Osteocyte (in vitro differentiated cells): ENCODE measurements at places on chromosomes 16 and 17.

GRCh38 chr17:29723278-29724047 is 100.8 kb upstream of the CORO6 start:
- H3K4me3 ChIP-seq: no peak overlapping the region
- peaks cover 9% of the 10 kb centered on the region for H3K36me3 ChIP-seq
- peaks cover 41% of the 10 kb centered on the region for H3K4me1 ChIP-seq
- no peaks in the 10 kb centered on the region for H3K27me3 ChIP-seq
- DNase-seq: no peak
- H3K27ac ChIP-seq: no peak overlapping the region

- H3K36me3 ChIP-seq: peaks cover 17% of the 10 kb centered on the region
- no peak overlapping the region for H3K4me3 ChIP-seq
- peaks cover 2% of the 10 kb centered on the region for H3K4me1 ChIP-seq
- no peak for DNase-seq
Observed at GRCh38 chr17:63268827-63269226, 177.3 kb downstream of the CYB561 start.

DNA sequence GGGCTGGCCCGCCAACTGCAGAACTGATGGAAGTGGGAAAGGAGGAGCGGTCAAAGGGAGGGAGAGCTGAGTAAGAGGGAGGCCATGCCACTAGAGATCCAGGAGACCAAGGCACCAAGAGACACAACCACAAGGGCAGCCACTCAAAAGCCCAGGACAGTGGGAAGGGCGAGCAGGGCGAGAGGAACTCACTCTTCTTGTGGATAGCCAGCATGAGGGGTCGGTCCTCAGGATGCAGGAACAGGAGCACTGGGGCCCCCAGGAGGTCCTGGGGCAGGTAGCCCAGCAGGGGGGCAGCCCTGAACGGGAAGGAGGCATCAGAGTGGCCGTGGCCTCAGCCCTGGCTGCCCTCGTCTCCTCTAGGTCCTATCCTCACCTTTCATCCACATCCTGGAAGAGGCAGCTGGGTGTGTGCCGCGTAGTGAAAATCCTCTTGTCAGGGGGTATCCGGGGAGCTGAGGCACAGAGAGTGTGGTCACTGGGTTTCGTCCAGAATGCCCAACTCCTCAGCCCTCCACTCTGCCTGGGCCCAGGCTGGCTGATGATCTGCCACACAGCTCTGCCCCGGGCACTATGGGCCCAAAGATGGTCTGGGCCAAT is 4.3 kb downstream of the PER1 start:
- peaks cover 21% of the 10 kb centered on the region for H3K4me1 ChIP-seq
- H3K36me3 ChIP-seq: peaks cover 43% of the 10 kb centered on the region
- H3K4me3 ChIP-seq: no peak overlapping the region
- no peaks in the 10 kb centered on the region for H3K27me3 ChIP-seq

DNA sequence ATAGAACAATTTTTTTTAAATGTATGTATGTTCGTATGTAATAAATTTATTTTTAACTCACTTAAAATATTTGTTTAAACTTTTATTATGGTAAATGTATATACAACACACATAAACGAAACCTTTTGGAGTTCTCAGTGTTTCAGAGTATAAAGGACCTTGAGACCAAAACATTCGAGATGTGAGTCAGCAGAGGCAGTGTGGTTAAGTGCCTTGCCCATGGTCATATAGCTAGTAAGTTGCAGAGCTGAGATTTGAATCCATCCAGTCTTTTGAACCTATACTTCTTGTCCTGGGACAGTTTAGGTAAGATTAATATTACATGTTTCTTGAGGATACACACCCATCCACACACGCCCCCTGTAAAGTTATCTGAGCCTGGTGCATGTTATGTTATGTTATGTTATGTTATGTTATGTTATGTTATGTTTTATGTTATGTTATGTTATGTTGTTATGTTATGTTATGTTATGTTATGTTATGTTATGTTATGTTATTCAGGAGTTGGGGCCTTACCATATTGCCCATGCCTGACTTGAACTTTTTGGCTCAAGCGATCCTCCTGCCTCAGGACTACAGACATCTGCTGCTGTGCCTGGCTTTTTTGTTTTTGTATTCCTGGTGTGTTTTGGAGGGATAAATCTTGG is 41.8 kb downstream of the TNRC6A start:
- H3K4me1 ChIP-seq: peaks cover 24% of the 10 kb centered on the region
- H3K36me3 ChIP-seq: peaks cover 33% of the 10 kb centered on the region
- no peak overlapping the region for H3K4me3 ChIP-seq
- peak overlapping the region; percentile 41 for H3K27ac ChIP-seq

- no peak for DNase-seq
- peak overlapping the region; percentile 81 for H3K4me3 ChIP-seq
- H3K36me3 ChIP-seq: peaks cover 2% of the 10 kb centered on the region
- H3K27ac ChIP-seq: peak overlapping the region; percentile 77
- peaks cover 19% of the 10 kb centered on the region for H3K27me3 ChIP-seq
Observed at GRCh38 chr17:68290268-68290954, 516 bp downstream of the SLC16A6 start.

DNA sequence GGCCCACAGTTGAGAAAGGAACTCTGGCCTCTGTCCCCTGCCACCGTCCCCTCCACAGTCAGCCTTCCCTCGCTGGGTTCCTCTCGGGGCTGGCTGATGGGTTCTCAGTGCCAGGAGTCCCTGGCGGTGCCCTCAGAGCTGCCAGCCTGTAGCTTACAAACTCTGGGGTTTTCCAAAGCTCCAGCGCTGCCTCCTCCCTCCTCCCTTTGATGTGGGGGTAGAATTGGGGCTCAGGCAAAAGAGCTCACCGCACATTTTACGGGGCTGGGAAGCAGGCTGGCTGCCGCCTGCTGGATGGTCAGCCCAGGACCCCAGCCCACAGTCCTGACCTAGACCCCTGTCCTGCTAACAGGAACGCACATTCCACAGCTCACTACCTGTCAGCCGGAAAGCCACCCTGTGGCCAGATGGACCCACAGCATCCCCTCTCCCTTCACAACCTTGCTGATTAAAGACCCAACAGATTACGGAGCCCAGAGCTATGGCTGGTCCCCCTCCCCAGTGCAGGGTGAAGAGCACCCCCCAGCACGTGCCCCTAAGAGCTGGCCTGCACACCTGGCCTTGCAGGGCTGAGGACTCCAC is 6.0 kb downstream of the VASN start:
- no peaks in the 10 kb centered on the region for H3K27me3 ChIP-seq
- H3K4me3 ChIP-seq: peak overlapping the region; percentile 32
- peak overlapping the region; percentile 63 for H3K27ac ChIP-seq
- no peaks in the 10 kb centered on the region for H3K36me3 ChIP-seq

DNA sequence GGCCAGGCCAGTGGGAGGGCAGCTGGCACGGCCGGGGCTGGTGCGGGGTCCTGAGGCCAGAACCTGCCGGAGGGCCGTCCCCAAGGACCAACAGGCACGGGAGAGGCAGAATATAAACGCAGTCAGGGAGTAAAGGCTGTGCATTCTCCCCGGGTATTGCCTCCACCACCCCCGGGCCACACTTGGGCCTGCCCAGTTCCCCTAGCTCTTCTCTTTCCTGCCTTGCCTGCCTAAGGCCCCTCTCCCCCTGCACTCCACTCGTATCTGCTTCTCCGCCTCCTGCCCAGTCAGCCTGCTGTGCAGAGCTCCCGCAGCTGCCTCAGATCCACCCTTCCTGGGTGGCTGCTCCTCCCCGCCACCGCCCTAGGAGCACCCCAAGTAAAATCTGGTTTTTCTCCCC is 5.0 kb upstream of the RPH3AL start:
- H3K36me3 ChIP-seq: no peaks in the 10 kb centered on the region
- H3K27me3 ChIP-seq: peaks cover 7% of the 10 kb centered on the region
- no peak overlapping the region for H3K4me3 ChIP-seq
- peaks cover 12% of the 10 kb centered on the region for H3K4me1 ChIP-seq
- DNase-seq: no peak
